ENCODE measurements at places on chromosomes 11 and 22.

DNA sequence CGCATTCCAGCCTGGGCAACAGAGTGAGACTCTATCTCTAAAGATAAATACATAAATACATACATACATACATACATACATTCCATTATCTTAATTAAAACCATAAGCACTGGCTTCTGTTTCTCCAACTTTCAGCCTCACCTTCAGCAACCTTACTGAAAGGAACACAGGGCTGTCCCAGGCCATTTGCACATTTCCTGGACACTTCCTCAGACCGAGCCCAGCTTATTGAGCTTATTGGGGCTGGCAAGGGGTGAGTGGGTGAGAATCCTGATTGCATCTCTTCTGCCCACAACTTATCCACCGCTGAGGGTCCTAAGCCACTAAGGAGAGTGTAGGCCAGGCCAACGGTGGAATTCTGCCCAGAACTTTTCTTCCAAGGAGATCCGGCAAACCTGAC is 16.5 kb upstream of the LRP5 start:
- no peak for DNase-seq

DNA sequence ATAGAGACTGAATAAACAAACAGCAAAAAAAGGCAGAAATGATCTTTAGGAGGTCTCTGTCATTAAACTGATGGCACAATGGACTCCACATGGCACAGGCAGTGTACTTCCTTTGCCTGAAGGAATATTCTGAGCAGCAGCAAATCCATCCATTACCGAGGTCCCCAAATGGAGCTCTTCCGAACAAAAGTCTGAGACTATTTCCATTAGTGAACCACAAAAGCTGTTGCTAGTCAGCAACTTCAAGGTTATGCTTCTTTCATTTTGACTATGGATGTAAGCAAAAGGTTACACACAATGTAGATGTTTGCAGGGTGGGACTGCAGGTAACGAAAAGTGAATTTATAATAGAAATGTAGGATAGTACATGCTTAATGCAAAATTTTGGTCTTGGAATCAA is 14.5 kb downstream of the NARS2 start:
- no peak for DNase-seq

DNA sequence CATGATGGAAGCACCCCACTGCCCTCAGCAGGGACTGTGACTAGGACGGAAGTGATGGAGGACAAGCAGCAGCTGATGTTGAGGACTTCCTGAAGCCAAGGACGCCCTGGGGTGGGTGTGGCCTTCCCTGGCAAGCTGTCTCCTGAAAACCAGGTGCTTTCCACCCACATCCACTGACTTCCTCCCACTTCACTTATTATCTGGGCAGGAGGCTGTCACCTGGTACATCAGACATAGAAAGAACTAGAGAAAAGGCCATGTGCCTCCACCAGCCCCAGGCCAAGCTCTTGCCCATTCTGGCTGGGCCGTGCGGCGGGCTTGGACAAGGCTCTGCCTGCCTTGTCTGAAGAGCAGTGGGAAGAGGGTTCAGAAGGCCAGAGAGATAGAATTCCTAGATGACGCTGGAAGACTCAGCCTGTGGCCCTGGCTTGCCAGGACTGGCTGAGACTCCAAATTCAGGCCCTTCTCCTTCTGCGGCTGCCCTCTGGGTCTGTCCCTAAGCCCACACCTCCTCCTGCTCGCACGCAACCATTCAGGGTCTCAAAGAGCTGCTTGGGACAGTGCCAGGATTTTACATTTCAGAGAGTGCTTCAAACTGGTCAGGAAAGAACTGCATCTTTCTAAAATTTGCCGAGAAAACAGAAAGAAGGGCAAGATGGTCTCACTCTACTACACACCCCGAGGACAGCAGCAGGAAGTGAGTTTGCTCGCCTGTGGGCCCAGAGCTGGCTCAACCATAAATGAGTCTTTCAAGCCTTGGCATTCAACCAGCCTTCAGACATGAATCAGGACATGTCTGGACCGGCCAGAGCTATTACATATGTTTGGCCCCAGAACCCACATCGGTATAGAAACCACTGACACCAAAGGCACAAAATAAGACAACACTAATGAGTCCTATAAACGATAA is 13.3 kb downstream of the ARHGAP1 start:
- no peak for DNase-seq

DNA sequence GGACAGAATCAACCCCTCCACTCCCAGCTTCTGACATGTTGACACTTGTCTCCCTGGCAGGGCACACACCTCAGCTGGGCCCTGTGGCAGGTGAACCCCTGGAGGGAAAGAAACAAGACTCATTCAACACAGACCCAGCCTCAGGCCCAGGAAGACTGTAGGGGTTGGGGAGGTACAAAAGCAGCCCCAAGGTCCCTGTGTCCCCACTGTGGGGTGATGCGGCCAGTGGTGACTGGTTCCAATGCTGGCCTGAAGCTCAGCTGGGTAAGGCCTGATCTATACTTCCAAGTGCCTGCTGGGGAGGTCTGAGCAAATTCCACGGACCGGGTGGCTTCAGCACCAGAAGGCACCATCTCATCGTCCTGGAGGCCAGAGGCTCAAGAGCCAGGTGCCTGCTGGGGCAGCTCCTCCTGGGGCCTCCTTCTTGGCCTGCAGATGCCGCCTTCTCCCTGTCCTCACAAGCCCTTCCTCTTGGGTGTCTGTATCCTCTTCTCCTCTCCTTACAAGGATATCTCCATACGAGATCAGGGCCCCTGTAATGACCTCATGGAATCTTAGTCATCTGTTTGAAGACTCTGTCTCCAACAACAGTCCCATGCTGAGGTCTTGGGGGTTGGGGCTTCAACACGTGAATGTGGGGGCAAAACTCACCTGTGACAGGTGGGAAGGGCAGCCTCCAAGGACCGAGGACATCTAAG is 1492.1 kb downstream of the BRD1 start:
- DNase-seq, result no peak

DNA sequence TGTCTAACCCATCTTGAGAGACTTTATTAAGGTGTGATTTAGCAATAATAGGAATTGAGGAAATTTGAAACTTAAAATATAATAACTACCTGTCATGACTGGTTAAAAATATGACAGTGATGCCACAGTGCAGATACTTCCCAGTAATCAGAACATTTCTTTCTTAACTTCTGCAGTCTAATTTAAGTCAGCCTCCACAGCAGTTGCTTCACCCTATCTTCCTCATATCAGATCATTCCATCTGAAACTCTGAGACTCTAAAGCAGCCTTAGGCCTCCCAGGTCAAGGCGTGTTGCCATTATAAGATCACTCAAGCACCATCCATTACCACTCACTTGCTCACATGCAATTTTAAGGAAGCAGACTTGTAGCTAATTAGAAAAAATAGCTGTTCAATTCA is 302.2 kb downstream of the AASDHPPT start:
- no peak for DNase-seq

- no peak for DNase-seq
Measured at GRCh38 chr22:23470811-23471389, 109.2 kb downstream of the IGLL1 start.

DNA sequence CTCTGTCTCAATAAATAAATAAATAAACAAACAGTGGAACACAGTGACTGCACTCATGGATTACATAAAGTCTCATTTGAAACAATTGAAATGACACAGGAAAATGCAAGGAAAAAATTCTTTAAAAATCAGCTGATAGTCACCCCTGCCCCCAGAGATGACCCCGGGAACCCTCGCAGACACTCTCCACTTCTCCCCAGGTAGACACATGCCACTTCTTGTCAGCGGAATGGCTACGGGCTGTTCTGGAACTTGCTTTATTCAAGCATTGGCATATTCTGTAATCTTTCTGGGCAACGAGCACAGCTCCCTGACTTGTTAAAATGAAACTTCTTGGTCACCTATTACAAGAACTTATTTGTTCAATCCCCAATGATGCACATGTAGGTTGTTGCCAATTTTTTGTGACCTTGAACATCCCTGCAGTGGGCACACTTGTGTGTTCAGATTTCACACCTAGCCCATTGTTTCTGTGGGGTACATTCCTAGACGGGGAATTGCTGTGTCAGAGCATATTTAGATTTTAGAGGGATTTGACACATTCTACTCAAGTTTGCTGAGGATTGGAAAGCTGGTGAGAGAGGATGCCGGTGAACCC is 32.8 kb downstream of the MYEOV start:
- DNase-seq, result no peak
